Fibroblast of mammary gland (primary cell): ENCODE measurements at places on chromosomes 6 and 20.
A peak's percentile ranks its signal among the peaks of the same experiment; 100 is the strongest.

DNA sequence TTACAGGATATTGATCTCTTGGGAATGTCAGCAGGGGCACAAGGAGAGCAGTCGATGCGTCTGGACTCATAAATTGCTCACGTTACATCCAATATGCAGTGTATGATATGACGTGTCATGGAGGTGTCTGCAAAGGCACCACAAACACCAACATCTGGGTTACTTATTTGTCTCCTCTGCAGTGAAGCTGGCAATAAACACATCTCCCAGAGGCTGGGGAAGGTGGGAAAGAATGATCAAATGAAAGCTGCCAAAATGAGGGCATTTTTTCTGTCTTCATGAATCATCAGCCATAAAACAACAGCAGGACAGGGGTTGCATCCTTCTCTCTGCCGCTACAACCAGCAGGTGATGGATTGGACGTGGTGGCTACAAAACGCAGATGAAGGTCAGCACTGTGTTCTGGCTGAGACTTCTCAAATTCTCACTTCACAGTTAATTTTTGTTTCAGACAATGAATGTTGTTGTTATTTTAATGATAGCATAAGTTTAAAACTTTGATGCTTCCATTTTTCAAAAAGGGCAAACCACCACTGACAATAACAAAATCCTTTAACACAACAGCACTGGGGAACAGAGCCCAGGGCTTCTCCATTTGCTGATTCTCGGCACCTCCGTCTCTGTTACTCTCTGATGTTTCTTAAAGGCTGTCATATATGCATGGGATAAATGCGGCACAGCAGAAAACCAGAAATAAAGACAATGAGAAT is 47.5 kb downstream of the ERMARD start:
- DNase-seq, result no peak

DNA sequence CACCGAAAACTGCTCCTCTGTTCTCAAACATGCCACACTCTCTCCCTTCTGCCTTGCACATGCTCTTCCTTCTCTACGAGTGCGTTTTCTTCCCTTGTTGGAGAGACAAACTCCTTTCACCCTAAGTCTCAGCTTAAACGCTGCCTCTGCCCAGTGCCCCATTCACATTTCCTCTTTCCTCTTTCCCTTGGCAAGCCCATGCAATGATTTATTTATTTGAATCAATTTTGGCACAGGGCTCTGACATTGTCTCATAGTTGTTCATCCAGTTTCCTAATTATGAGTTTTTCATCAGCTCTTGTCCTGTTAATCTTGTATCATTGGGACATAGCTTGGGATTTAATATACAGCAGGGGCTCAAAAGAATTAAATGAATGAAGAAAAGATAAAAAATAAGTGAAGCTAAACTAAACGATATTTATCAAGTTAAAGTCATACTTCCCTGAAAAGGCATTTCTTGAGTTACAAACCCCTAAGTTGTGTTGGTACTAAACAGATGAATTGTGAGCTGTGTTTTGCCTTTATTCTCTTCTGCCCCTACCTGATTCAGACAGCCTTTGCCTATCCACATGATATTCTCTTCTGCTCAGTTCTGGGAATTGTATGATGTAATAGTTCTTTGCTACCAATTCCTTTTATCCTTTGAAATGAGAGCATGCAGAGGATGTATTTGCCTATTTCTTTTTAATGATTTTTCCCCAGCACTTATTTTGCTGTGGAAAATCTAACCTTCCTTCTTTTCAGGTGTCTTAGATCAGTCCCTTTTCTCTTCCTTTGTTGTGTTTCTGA is 704.4 kb downstream of the UTRN start:
- DNase-seq, result peak; percentile 28

GRCh38 chr6:151067684-151068596 is 171.8 kb upstream of the AKAP12 start:
- DNase-seq, result peak; percentile 99

DNA sequence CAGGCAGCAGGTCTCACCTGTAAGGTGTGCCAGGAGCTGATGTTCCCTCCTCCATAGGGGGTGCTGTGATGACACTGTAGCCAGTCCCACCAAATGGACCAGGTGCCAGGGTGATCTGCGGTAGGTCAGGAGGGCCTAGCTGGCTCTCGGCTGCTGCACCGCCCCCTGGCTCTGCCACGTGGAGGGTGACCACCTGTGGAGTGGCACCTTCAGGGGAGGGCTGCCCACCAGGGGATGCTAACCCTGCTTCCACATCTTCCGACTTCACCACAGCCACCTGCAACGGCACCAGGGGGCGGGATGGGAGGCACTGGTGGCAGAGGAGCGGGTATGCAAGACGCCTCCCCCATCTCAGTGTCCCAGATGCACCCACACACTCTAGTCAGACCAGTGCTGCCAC is 18.3 kb downstream of the ZNF335 start:
- DNase-seq, result no peak

DNA sequence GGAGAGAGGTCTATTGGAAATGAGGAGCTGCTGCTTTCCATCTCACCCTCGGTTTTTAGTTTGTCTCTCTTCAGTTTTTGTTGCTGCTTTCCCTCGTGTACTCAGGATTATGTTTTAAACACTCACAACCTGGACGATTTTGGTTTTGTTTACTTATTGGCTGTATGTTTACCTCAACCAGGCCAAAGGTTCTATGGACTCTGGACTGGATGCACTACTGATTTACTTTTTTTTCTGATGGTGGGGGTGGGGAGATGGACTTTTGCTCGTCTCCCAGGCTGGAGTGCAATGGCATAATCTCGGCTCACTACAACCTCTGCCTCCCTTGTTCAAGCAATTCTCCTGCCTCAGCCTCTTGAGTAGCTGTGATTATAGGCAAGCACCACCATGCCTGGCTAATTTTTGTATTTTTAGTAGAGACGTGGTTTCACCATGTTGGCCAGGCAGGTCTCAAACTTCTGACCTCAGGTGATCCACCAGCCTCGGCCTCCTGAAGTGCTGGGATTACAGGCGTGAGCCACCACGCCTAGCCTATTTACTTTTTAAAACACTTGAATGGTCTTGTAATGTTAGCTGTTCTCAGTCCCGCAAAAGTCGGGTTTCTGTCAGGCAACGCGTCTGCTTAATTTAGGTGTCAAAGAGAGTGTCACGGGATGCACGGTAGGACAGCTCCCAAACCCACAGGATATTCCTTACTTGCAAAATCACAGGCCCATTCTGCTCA is 148.2 kb upstream of the RIPOR2 start:
- DNase-seq, result no peak

DNA sequence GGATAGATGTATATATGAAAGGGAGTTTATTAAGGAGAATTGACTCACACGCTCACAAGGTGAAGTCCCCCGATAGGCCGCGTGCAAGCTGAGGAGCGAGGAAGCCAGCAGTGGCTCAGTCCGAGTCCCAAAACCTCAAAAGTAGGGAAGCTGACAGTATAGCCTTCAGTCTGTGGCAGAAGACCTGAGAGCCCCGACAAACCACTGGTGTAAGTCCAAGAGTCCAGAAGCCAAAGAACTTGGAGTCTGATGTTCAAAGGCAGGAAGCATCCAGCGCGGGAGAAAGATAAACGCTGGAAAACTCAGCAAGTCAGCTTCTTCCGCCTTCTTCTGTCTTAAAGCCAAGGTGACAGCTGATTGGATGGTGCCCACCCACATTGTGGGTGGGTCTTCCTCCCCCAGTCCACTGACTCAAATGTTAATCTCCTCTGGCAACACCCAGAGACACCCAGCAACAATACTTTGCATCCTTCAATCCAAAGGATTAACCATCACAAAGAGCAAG is 102.6 kb upstream of the GJE1 start:
- peak; percentile 53 for DNase-seq

GRCh38 chr6:119205911-119206618 is 127.6 kb upstream of the FAM184A start:
- no peak for DNase-seq

GRCh38 chr6:117303323-117303722 is 38.0 kb downstream of the VGLL2 start:
- DNase-seq, result no peak

GRCh38 chr6:88144637-88145297 is 21.4 kb downstream of the CNR1 start:
- no peak for DNase-seq

DNA sequence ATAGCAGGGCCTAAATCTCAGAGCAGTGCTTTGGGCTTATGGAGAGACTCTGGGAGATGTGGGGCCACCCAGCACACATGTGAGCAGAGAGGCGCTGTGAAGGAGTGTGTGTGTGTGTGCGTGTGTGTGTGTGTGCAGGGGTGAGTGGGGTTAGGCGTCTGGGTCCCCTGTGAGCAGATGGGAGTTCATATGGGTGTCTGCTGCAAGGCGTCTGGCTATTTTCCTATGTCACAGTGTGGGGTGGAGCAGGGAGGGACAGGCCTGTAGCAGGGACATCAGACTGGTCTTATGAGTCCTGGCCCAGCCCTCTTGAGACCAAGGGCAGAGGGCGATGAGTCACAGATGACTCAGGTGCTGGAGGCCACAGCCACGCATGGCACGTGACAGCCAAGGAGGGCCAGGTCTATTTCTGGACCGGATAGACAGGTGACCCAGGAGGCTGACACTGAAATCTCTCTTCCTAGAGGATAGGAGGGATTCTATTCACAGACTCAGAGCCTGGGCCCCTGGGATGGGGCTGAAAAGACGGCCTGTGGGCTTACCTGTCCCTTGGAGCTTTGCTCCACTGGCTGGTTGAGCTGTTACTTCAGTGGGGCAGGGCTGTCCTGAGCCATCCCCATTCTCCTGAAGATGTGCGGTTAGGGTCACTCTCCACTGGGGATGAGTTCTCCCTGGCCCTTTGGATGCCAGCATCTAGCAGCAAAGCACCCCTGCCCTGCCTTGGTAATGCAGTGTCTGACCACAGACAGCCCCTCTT is 28.9 kb downstream of the VEGFA start:
- peak; percentile 86 for DNase-seq

DNA sequence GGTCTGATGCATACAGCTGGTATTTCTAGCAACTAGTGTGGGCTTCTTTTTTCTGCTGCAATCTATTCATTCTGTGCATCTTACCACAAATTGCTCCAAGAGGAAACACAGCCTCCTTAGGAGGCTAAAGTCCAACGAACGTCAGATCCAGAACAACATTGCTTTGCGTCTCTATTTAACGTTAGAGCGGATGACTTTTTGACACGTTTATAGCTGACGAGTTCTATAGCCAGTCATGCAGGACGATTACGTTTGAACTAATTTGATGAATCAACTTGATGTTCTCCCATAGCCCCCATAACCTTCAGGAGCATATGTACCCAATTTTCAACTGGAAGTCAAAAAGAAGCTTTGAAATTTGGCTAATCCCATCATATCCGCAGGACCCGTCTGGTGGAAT is 59.9 kb downstream of the TSHZ2 start:
- DNase-seq, result peak; percentile 97

DNA sequence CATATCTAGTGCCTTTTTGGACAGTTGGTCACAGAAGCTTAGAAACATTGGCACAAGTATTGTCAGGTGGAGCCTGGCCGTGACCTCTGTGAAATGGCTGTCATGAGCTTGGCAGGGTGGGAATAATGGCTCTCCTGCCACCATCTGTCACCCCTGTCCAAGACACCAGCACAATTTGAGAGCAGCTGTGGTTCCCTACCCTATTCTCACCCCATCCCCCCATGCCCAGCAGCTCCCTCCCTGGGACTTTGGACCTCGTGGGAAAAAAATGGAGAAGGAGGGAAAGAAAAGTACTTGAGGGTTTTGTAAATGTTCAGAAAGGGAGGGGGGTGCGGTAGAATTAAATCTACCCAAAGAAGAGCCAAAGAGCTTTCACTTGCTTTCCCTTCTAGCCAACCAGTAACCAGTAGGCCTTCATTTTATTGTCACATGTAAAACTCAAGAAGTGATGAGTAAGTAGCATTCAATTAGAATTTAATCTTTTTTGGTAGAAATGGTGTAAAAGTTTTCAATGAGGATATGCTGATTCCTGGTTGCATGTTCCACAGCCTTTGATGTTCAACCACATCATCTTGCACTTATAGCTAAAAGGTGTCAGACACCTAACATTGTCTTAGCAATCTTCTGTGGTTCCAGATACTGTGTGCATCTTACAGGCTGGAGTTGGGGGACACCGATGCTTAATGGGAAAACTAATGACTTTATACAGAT is 263.5 kb upstream of the TAB2 start:
- DNase-seq, result no peak

DNA sequence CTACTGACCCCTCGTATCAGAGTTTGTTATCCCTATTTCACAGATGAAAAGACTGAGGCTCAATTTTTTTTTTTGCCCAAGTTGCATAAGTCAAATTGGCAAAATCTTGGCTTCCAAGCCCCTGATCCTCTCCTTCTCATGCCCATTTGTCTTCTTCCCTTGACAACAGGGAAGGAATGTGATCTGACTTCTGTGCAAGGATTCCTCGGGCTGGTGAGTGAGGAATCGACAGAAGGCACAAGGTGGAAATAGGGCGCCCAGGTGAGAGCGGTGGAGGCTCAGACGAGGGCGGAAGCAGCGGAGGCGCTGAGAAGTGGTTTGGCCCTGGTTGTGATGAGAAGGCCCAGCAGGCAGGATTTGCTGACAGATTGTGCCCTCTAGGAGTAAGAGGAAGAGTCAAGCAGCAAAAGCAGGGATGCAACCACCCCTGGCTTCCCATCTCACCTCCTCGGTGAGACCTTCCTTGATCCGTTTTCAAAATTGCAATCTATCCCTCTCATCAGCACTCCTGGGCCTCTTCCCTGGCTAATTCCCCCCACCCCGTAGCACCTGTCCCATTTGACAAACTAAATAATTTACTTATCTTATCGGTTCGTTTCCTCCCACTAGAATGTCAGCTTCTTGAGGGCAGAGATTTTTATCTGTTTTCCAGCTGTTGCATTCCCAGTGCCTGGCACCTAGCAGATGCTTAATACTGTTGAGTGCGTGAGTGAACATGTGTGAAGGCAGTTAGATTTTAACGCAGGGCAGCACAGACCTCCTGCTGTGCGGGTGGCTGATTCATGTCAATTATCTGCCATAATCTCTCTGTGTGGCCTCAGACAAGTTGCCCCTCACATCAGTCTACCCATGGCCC is 3.7 kb upstream of the SIRPA start:
- no peak for DNase-seq

DNA sequence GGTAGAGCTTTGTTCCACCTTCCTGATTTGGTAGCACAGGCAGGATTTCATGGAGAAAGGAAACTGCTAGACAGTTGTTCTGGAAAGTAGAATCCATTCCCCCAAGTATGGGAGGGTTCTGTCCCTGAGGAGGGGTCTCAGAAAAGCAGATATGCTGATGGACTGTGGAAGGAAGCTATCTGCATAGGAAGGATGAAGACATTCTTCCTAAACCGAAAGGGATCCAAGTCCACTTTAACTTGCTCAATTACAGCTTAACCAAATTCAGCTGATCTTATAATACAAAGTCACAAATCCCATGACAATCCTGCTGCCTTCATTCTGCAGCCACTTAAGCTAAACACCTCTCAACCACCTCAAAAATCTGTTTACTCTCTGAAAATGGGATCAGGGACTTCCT is 2.6 kb downstream of the MAN1A1 start:
- DNase-seq, result no peak

- DNase-seq, result no peak
Measured at GRCh38 chr20:64216036-64216435, 39.5 kb upstream of the PCMTD2 start.

DNA sequence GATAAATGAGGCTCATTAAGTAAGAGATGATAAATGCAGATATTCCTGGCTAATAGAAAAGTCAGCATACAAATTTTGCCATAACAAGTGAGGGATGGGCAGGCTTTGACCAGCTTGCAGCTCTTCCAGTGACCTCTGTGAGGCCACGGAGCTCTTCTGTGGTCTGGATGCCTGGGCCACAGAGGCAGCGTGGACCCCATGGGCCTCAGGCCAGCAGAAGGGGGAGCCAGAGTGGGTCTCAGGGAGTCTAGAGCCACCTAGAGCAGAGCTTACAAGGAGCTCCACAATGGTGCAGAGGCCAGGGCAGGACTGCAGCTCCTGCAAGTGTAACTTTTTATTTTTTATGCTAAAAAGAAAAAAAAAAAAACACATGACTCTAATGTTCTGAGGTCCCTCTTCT is 165.1 kb downstream of the ARID1B start:
- DNase-seq, result no peak

GRCh38 chr20:57613481-57613921 is 6.7 kb downstream of the ZBP1 start:
- DNase-seq, result no peak
